ENCODE measurements at places on chromosomes 2 and 18.

DNA sequence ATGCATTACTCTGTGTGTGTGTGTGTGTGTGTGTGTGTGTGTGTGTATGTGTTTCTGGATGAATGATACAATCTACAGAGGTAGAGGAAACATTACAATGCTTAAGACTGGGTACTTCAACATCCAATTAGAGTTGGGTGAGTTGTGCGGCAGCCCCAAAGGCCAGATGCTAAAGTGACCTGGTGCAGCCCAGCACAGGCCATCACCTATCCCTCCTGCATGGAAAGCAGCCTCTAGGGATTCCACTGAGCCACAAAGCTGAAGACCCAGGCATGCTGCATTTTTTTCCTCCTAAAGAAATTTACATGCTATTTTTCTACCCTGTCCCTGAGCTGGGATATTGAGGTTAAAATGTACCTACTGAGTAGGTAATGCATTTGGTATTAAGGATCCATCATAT is 79.1 kb upstream of the ETAA1 start:
- DNase-seq = no peak

- peak; percentile 55 for DNase-seq
Measured at GRCh38 chr2:161273038-161273760, 35.0 kb upstream of the PSMD14 start.

DNA sequence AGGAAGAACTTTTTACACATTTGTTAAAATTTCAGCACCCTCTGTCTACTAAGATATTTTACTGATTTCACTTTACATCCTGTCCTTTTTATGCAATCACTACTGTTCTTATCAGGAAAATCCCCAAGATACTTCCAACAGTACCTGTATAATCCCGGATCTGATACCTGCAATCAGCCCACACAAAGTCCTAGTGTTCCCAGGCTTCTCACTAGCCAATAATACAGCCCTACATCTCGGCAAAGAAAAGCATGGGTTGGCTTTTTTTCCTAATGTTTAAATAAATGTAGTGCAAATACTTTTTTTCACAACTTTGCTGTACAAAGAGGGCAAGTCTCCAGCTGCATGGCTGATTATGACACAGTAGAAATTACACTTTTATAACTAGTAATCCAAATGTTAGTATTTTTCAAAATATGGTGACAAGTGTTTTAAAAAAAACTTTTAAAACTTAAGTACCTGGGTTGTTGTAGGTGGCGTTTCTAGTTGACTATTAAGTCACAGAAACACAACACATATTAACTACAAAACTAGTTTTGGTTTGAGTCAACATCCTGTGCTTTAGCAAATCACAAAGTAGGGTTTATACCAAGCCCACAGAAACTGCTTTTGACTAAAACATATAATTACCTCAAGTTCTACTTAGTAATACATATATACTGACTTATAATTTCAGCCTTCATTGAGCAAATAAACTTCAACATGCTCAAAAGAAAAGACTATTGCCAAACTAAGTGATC is 19.5 kb downstream of the CNOT11 start:
- no peak for DNase-seq

GRCh38 chr18:36456622-36457021 is 159.1 kb downstream of the FHOD3 start:
- no peak for DNase-seq

DNA sequence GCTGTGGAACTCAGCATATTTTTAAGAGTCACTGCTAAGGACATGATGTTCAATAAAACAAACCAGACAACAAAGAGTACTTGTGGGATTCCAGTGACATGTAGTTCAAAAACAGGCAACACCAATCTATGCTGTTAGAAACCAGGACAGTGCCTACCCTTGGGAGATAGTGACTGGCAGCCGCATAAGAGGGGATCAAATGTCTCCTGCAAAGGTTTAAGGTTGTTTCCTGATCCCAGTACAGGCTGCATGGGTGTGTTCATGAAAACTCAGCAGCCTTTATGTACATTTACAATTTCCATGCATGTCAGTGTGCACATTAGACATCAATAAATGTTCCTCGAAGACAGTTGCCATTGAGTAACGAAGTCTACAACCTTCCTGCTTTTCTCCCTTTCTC is 183.8 kb downstream of the PID1 start:
- no peak for DNase-seq
